Nucleus accumbens (tissue), 56 donors: ENCODE measurements at places on chromosomes 12 and 14.

DNA sequence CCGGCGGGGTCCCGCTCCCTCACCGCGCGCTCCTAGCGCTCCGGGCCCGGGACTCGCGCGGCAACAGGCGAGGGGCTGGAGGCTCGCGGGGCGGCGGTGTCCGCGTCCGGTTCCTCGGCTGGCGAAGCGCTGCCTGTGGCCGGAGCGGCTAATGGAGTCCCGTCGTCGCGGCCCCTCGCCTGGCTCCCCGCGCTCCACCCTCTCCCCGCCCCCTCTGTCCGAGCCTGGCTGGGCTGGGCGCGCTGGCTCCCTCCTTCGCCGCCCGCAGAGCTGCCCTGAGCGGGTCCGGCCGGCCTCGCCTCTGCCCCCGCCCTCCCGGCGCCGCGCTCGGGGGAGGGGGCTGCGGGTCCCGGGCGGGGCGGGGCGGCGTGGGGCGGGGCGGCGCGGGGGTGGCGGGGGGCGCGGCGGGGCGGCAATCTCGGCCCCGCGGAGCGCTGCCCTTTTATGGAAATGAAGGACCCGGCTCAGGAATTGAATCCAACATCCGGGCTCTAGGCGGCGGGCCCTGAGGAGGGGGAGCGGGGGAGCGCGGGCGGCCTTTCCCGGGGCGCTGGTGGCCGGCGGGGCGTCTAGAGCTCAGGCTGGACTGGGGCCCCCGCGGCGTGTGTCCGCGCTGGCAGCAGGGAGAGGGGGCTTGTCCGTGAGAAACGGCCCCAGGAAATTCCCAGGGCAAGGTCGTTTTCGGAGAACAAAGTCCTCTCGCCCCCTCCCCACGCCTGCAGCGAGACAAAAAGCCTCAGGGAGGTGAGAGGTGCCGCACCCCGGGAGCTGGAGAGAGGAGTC, at the start of gene FERMT2:
Gene FERMT2, minus strand, starts transcription at position 153 of the 783 bp plus-strand sequence. CDS start 482 bp downstream, outside the sequence.
- peak; percentile 96 for DNase-seq

- no peak for DNase-seq
Observed at GRCh38 chr14:24159777-24160498, 1.1 kb upstream of the IRF9 start.

DNA sequence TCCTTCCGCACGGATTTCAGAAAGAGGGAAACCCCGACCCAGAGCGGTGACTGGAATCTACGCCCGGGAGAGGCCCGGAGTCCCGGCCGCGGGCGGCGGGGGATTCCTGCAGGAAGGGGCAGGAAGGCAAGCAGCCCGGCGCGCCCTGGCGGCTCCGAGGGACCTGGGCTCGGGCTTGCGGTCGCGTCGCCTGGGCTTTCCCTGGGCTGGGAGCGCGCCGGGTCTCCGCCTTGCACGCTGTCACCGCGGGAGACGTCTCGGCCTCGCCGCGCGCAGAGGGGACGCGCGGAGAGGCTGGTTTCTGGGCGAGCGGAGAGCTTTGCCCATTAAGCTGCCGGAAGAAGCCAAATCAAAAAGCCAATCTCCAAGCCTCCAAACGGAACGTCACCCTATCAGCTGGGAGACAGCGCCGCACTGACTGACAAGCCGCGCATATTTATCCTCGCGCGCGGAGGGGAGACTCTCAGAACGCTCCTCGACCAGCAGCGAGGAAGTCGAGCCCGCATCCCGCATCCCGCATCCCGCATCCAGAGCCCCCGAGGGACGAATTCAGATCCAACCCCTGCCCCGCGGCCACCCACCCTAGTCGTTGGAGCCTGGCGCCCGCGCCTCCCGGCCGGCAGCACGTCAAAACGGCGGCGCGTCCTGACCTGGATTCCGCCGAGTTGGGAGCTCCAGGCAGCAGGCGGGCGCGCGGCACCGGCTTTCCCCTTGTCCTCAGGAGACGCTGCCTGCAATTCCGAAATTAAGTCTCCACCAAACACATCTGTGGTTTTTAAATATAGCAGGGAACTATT, at the start of gene SLC8A3:
Gene SLC8A3, minus strand, starts transcription at position 293 of the 797 bp plus-strand sequence. CDS start 20,529 bp downstream, outside the sequence.
- DNase-seq, result peak; percentile 49

DNA sequence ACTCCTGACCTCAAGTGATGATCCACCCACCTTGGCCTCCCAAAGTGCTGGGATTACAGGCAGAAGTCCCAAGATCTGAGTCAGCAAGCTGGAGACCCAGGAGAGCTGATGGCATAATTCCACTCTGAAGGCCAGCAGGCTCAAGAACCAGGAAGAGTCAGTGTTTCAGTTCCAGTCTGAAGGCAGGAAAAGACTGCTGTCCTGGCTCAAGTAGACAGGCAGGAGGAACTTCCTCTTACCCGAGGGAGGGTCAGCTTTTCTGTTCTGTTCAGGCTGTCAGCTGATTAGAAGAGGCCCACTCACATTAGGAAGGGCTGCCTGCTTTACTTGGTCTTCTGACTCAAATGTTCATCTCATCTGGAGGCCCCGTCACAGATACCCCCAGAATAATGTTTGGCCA, 206.0 kb upstream of the MYL2 start:
- no peak for DNase-seq

- no peak for DNase-seq
Observed at GRCh38 chr12:58455136-58455535, 465.2 kb downstream of the LRIG3 start.

- no peak for DNase-seq
Observed at GRCh38 chr12:8742501-8742900, 44.7 kb downstream of the RIMKLB start.

DNA sequence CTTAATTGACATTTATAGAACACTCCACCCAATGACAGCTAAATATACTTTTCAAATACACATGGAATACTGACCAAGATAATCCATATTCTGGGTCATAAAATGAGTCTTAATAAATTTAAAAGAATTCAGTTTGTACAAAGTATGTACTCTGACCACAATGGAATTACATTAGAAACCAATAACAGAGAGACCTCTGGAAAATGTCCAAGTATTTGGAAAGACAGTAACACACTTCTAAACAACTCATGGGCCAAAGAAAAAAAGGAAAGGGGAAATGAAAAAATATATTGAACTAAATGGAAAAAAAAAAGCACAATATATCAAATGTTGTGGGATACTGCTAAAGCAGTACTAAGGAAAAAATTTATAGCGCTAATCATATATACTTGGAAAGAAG, 52.0 kb downstream of the CRACR2A start:
- no peak for DNase-seq

DNA sequence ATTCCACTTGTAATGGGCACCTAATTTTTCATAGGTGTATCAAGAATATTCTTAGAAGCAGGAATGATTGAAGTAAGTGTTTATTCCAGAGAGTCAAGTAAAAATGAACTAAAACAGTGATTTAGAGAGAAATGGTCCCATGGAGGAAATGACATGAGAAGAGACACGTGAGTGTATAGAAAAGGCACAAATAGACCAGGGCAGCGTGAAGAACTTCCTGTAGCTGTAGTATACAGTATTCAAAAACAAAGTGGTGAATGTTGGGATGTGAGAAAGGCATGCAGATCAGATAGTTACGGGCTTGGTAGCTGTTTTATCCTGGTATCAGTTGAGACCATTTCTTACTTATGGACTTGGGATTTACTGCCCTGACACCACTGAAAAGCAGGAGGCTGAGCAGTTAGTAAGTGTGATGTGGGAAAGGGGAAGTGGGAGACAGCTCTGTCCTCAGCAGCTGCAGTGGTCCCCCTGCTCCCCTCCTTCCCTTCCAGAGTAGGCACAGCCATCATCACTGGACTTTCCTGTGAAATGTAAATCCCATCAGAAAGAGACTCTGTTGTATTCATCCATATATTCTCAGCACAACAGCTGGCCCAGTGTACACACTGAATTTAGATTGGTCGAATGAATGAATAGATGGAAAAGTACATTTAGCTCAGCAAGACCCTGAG, 16.8 kb upstream of the TESPA1 start:
- DNase-seq, result no peak

- no peak for DNase-seq
Observed at GRCh38 chr12:9144730-9145106, 29.0 kb upstream of the A2M start.
